HAP-1 (cell line): ENCODE measurements at places on chromosomes 6 and 20.

DNA sequence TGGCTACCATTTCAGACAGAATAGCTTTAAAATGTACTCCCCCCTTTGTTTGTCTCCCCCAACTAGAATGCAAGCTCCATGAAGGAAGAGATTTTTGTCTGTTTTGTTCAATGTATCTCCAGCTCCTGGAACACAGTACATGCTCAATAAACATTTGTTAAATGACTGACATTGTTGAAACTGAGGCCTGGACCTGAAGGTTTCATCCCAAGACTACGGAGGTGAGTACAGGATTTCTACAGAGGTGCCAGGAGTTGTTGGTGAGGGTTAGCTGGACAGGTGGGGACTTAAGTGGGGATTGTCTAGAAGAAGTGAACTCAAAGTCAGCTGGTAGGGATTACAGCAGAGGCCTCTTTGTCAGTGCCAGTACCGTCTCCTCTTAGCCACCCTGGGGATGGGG lies 19.4 kb downstream of the VEGFA start:
- DNase-seq: no peak

DNA sequence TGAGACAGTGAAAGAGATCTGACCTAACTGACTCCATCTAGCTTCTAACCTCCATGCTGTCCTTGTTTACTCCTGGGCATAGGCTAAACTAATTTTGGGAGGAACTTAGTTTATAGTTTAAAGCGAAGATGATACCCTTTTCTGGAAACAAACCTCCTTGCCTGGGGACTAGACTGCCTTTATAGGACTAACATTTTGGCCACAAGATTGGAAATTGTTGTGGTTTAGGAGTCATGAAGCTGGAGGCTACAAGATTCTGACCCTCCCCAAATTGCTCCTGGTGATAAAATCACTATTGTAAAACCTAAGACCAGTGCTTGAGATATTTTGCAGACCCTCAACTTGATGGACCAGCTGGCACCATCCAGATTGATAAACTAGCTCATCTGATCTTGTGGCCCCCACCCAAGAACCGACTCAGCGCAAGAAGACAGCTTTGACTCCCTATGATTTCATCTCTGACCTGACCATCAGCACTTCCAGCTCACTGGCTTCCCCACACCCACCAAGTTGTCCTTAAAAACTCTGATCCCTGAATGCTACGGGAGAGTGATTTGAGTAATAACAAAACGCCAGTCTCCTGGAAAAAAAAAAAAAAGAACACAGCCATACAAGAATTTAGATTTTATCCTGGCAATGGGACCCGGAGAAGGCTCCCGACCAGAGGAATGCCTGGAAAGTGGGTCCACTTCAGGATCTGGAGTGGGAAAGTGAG lies 63.0 kb downstream of the ABHD12 start:
- DNase-seq: peak; percentile 1

DNA sequence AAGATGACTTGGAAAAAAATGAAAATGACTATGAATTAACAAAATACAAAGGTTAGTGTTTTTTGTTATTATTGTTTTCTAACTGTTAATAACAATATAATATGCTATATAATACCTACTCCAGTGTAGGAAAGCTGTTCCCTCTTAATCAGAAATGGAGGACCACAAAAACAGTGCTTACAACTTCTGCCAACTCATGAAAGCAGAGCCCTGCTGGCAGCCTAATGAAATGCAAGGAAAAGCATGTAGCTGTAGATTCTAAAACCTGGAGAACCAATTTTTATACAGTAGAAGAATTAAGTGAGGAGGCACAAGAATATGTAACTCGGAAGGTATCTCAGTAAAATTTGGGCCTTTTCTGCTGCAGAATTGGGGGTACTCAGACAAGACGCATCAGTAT lies 29.4 kb downstream of the PHIP start:
- peak; percentile 42 for DNase-seq

DNA sequence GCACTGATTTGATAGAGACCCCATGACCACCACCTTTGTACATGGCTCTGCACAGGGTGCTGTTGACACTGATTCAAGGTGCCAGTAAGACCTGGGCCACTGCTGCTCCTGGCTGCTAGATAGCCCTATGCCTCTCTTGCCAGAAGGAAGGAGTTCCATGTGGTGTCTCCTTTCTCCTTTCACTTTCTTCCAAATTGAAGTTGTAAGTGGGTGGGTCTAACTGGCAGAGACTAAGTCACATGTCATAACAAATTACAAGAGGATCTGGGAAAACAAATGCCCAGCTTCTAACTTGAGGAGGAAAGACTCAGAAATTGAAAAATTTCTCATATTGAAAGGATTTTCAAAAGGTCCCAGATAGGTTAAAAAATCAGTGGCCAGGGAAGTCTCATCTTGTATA lies 116.8 kb downstream of the TFAP2B start:
- no peak for DNase-seq

DNA sequence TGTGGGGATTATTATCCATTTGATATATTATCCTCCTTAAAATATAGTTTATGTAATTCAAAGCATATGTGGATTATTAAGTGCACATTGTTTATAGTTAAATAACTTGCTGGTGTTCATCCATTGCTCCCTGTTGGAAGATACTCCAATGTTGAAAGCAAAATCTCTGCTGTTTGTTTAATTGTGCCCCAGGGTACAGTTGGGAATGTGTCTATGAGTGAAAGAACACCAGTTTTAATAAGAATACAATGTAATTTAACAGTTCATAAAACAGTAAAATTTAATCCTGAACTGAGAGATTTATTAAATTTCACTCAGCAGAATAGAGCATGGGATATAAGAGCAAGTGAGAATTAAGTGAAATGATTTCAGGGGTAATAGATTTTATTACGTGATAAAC lies 364.9 kb downstream of the GRIK2 start:
- DNase-seq: no peak

DNA sequence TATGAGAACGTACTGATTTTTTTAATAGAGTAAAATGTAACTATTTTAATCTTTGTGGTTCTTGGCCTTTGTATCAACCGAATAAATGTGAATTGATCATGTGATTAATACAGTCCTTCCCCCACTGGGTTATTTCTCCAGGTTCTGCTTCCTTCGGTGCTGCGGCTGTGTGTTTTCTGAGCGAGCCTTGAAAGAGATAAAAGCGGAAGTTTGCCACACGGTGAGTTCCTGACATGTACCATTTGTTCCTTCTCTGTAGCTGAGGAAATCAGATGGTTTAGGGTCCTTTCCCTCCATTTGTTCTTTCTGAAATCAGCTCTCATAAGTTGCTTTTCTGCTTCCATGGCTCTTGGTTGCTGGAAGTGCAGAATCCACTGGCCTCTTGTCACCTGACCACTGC lies 15.5 kb downstream of the RTF2 start:
- no peak for DNase-seq

DNA sequence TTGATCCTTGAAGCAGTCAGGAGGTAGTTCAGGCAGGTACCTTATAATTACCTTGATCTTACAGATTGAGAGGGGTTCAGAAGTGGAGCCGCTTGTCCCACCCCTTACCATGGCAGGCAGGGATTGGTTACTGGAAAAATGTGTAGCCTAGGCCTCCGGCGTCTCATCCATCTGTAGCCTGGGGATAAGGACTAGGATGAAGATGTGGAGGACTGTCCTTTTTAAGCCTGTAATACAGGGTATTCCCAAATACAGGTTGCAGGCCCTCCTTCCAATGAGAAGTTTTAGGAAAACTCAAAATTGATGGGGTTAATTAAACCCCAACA lies 2.8 kb downstream of the HMGA1 start:
- DNase-seq: no peak

DNA sequence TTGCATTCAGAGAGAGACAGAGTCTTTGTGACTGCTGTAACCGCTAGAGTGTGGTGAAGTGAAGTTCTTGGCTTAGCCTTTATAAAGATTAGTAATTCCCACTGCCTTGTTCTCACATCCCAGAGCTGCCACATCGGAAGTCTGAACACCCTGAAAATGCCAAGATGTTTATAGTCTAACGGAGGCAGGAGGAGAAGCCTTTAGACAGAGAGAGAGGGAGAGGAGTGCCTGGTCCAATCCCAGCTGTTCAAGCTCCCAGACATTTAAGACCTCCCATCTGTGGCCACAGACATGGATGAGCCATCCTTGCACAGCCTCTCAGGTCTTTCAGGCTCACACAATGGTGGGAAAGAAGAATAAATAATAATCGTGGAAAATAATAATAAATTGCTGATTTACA lies 1422.8 kb upstream of the EYS start:
- DNase-seq: no peak

GRCh38 chr6:147808640-147809039 lies 300.1 kb downstream of the SAMD5 start:
- DNase-seq: no peak

GRCh38 chr6:118324116-118324515 lies 224.0 kb upstream of the PLN start:
- no peak for DNase-seq

- no peak for DNase-seq
Measured at GRCh38 chr6:142406131-142406530, 104.3 kb downstream of the ADGRG6 start.

DNA sequence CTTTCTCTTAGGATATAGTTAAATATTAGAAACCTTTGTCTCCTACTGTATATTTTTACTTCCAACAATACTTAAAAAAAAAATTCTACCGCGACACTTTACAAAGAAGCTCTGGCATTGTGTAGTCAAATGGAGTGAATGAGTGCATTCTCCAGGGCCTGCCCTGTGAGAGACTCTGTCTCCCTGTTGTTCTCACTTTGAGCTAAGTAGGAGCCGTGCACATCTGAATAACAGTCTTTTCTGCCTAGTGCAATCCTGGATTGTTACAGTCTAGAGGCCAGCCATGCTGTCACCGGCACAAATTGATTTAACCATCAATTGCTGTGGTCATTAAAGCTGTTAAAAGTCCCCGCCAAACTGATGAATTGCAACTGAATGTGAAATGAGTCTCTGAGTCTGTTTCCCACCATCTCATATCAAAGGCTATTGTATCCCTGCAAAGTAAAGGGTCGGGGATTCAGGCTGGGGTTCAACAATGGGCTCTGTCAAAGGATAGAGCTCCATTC lies 156.0 kb downstream of the RFPL4B start:
- peak; percentile 92 for DNase-seq

- no peak for DNase-seq
Measured at GRCh38 chr6:101705866-101706265, 312.4 kb downstream of the GRIK2 start.

DNA sequence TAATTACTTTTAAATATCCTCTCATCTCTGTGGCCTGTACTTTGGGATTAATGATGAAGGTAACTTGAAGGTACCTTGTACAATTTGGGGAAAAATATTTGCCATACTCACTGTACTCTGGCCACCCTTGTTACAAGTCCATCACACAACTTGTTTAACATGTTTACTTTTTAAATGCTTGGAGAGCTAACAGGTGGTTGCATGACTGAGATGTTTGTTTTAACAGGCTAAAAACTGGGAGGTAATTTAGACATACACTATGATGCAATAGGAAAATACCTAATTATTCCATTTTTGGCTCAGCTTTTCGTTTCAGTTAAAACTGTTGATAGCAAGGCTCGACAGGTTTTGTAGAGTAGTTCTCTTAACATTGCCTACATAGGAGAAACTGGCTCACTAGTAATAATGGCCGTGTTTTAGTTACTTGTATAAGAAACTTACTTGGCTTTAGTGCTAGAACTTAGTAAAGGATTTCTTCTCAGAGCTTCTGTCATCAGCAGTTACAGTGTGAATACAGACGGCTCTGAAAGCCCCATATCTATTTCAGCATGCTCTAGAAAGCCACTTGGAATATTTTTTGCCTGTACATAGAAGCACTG lies 489.8 kb upstream of the SOX4 start:
- DNase-seq: no peak

DNA sequence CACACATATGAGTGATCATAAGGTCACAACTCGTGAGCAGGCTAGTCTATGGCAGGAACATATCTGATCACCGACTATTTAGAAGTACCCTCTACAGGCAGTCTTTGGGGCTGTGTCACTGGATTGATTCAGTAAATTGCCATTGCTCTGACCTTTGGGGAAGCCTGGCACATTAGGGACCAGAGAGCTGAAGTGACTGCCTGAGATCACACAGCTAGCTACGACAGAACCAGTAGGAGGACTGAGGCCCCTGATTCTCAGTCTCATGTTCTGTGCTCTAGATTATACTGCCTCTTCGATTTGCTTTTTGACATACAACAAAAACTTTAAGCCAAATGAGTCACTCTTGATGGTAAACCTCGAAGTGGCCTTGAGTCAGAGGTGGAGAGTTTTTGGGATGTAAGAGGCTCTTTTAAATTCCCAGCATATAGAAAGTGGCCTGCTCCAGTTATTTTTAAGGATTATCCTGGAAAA lies 247.5 kb upstream of the SUPT3H start:
- DNase-seq: no peak

GRCh38 chr6:89118931-89119330 lies 1.1 kb upstream of the SRSF12 start:
- DNase-seq: no peak
